Activated CD4-positive, alpha-beta T cell treated with anti-CD3 and anti-CD28 coated beads, Interleukin-2, amount 10 ng/mL, durations not matched to agents 7 days and 5 days (primary cell): ENCODE measurements at places on chromosomes 13 and 19.

DNA sequence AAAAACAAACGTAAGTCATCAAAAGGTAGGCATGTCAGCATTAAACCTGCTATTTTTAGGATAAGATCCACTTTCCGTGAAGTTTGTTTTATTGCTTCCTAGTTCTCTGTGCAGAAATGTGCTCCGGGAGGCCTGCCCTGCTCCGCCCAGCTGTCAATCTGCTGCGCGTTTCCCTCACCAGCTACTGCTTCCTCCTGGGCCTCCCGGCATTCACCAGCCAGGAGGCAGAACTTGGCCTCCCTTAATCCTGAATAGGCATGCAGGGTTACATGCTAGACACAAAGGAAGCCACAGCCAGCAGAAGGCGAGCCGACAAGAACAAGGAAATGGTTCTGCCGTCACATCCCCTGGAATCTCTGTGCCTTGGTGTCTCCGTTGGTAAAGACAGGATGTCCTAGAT lies 386.2 kb downstream of the IRS2 start:
- DNase-seq, result no peak

DNA sequence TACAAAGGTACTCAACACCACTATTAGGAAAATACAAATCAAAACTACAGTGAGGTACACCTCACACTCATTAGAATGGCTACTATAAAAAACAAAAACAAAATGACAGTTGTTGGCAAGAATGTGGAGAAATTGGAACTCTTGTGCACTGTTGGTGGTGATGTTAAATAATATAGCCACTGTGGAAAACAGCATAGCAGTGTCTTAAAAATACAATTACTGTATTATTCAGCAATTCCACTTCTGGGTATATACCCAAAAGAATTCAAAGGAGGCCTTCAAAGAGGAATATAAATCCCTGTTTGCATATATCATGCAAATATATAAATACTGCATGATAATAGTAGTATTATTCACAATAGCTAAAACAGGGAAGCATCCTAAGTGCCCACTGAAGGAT lies 66.8 kb downstream of the CDK8 start:
- no peak for DNase-seq

- peak; percentile 64 for DNase-seq
Measured at GRCh38 chr13:76879203-76879882, 6.9 kb downstream of the KCTD12 start.

- no peak for DNase-seq
Measured at GRCh38 chr13:60933638-60934037, 482.0 kb downstream of the PCDH20 start.

DNA sequence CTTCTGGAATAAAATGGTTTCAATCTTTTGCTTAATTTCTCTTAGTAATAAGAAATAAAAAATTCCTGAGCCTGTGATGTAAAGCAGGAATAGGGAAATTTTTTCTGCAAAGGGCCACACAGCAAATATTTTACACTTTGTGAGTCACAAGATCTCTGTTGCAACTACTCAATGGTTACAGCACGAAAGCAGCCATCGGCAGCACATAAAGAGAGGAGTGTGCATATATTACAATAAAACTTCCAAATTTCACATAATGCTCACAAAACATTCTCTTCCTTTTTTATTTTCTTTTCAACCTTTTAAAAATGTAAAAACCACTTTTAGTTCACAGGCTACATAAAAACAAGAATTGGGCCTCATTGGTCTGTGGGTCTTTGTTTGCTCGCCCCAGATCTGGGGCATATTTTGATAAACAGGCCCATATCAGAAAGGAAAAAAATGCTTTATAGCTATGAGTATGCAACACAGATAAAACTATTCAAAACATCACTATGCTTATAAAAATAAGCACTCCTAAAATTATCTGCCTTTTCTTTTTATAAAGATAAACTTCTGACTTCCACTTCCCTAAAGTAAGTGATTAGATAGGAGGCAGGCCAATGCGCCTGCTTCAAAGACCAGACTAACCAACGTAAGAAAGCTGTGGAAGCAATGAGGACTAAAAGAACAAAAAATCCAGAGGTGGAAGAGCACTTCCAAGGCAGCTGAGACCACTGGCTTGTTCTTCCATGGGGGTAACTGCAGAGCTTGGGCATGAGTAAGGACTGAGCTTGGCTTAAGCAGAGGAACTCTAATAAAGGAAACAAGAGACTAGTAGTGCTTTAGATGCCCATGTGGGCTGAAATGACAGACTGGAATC lies 26.5 kb downstream of the MYCBP2 start:
- no peak for DNase-seq

GRCh38 chr19:51531349-51532315 lies at the start of gene SIGLEC6:
Gene SIGLEC6 (minus strand): TSS chr19:51531670. CDS start chr19:51531648, 22 bp downstream.
- DNase-seq, result peak; percentile 39
